ENCODE measurements at places on chromosomes 13 and 19. TPM values are rescaled to one million over a fixed set of nuclear protein-coding genes. Genes with fewer than 3 reads are reported as not detected.

The ZNF628 gene
- 1.7 TPM for total RNA-seq

The SPACA6 gene
- total RNA-seq, result 27.9 TPM

The GNG8 gene
- not detected for total RNA-seq

The PCDH17 gene
- total RNA-seq, result 1.7 TPM

The PRR22 gene
- 3.4 TPM for total RNA-seq

The PCDH9 gene
- total RNA-seq, result 52.7 TPM

The RFPL4A gene
- not detected for total RNA-seq

The TMPRSS9 gene
- total RNA-seq, result not detected

The APOE gene
- 53.4 TPM for total RNA-seq

The MATK gene
- 0.96 TPM for total RNA-seq
